CD8-positive, alpha-beta T cell (primary cell): ENCODE measurements at places on chromosomes 13 and 19. TPM values are rescaled to one million over a fixed set of nuclear protein-coding genes. Genes with fewer than 3 reads are reported as not detected.
A peak's percentile ranks its signal among the peaks of the same experiment; 100 is the strongest.

- no peak for DNase-seq
These were observed 4.3 kb downstream of the SPRED3 start for GRCh38 chr19:38392707-38393308.

DNA sequence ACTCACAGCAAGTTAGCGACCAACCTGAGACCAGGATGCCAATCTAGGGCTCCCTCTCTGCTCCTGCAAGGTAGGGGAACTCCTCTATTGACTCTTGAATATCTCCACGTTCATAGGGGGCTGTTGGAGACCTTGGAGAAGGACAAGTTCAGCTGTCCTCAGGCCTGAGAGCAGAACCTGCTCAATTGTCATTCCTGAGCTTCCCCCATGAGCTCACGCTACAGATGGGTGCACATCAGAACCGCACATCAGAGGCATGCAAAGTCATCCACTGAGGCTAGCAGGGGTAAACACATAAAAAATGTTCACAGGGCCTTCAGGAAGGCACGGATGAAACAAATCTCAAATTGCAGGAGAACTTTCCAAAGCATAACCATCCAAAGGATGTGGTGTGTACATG is 168.8 kb upstream of the ZNF507 start:
- DNase-seq = no peak

DNA sequence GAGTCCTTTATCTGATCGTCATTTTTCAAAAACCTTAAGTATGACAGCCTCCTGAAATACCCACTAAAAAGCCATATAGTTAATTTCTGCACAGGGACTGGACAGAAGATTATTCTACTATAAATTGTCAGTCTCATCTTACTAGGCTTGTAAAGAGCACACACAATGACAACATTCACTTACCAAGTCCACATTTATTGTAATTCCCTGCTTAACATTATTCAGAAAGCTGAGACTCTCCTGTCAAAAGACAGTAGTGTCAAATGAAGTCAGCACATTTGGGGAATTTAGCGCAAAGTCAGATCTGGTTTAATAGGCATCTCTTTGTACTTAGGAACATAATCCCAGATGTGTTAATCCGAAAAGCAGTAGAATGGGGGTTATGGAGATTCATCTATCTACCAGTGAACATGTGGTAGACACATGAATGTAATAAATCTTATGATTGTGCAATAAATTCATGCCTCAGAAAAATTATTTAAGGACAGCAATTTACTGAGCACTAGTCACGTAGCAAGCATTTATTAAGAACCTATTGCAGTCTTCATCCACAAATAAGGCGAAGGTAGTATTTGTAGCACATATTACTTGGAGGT is 224.6 kb upstream of the GPC6 start:
- DNase-seq = no peak

GRCh38 chr13:95420501-95420900 is 119.2 kb upstream of the ABCC4 start:
- DNase-seq = no peak

- no peak for DNase-seq
These were observed 96.9 kb downstream of the TBC1D4 start for GRCh38 chr13:75384879-75385707.

DNA sequence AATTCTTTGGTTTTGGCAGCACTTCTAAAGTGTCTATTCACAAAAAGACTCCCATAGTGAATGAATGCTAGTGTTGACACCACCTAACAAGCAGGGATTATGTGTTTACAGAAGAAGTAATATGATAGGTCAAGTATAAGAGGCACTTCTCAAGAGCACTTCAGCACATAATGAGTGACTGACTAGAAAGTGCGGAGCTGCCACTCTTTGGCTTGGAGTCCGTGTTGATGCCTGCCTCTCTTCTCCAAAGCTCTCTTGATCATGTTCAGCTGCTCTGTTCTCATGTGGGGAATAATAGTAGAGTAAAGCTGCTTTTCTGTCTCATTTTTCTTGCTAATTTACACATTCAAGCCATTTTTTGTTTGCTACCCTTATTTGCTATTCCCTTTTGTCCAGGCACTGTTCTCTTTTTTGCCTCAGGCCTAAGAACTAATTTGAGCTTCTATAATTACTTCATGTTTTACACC is 22.7 kb upstream of the MAB21L1 start:
- no peak for DNase-seq

DNA sequence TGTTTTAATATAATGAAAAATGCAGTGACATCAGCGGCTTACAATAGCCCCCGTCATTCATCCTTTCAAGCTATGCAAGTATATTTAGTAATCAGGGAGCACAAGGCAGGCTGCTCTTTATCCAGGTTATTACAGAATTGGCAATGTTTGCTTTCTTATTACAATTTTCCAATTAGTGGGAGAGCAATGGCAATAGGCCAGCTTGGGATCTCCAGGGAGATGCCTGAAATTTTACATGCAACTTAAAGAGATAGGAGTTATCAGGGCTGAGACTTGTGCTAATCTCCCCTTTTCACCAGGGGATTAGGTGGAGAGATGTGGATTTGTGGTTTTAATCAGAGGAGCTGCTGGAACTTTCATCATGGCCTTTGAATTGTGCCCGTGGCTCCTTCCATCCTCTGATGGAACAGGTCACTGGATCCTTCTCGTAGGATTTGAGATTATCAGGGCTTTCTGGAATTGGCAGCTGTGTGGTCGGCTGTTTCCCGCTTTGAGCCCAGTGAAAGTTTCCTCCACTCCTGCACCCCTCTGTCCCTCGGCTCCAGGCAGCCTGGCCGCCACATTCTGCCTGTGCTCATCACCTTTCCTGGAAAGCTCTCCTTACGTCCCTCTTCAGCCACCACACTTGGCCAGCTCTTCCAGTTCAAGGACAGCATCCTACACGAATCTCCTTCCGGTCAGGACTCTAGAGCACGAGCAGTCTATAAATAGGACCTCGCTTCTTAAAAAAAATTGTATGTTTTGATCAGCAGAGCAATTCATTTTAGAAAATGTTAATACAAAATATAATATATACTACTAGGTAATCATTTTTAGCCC is 47.0 kb downstream of the CBY2 start:
- DNase-seq = no peak

GRCh38 chr13:110911880-110912279 is 3.0 kb downstream of the ANKRD10 start:
- no peak for DNase-seq

DNA sequence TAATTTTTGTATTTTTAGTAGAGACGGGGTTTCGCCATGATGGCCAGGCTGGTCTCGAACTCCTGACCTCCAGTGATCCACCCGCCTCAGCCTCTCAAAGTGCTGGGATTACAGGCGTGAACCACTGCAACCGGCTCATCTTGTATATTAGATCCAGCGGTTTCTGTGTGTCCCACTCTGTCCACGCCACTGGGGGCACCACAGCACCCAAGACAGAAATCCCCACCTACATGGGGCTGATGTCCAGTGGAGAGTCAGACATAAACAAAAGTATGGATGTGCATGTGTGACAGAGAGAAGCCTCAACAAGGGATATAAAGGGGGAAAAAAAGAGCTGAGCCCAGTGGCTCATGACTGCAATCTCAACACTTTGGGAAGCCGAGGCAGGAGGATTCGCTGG is 65.8 kb upstream of the ADGRE5 start:
- no peak for DNase-seq

DNA sequence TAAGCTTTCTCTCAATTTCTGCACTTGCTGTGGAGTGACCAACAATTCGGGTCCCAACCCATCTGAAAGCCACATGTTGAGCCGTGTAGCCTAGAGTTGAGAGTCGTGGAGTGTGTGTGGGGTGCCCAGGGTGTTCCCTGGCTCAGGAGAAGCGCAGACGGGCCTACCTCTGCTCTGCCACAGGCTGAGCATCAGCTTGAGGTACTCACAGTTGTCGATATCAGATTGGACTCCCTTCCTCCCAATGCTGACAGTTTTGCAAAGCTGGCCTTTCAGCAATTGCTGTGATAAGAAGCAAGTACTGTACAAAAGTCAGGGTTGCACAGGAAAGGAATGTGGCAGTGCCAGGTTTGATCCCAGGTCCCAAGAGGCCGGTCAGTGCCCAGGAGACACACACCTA is 133.4 kb upstream of the SPACA7 start:
- no peak for DNase-seq

DNA sequence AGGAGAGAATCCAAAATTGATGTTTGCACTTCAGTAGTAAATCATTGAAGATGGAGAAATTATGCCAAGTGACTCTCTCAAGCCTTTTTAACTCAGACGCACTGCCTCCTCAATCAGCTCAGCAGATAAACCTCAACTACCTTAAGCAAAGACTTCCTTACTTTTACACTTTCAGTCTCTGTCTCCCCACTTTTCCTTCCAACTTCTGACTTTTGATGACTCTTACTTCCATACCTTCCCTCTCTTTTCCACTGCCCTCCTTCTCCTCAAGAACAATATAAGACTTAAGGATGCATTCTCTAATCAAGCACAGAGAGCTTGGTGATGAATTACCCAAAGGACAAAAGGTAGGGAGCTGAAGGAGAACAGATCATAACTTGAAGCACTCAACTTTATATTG is 4.8 kb upstream of the DACH1 start:
- no peak for DNase-seq

- no peak for DNase-seq
These were observed 1255.1 kb downstream of the SLITRK1 start for GRCh38 chr13:82627183-82627582.

DNA sequence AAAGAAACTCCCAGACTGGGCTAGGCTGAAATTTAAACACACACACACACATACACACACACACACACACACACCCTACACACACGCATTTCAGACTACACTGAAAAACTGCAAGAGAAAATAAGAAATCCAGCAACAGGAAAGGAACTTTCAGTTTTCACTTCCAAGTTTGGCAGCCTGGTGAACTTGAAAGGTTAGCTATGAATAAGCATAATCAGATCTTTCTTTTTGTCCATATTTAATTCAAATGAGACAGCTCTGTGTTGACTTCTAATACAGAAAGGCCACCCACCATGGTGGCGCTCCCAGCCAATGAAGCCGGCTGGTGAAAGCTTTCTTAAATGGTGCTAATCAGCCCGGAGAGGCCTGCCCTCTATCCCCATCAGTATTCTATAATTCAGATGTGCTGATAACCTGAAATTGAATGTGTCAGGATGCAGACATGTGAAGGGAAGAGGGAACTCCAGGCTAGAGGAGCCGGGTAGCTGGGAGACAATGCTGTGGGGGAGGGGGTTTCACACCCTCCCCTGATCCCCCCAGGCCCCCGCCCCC is 108.3 kb upstream of the ZNF536 start:
- no peak for DNase-seq

GRCh38 chr19:57290970-57291369 is 10.7 kb downstream of the ZNF460 start:
- no peak for DNase-seq

- DNase-seq = peak; percentile 45
These were observed 7.7 kb downstream of the KDM4B start for GRCh38 chr19:4976401-4977298.

DNA sequence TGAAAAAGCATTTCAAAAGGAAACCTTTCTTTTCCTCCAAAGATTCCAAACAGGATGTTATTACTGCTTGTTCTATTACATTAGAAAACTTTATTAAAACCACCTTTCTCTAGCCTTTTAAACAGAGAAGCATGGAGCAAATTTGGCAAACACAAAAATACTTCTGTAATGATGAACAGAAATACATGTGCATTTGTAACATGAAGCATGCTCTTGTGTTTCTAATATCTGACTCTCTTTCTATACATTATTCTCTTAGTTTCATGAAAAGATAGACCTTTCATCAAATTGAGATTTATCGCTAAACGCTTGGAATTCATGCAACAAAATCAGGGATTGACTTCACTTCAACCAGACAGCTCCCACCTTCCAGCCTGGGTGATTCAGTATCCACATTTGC is 152.8 kb upstream of the IRS2 start:
- DNase-seq = no peak

GRCh38 chr13:27372896-27373295 is 51.5 kb upstream of the GTF3A start:
- no peak for DNase-seq

GRCh38 chr19:50922317-50922853 is 11.2 kb upstream of the KLK4 start:
- peak; percentile 75 for DNase-seq

- DNase-seq = peak; percentile 67
These were observed 4.9 kb downstream of the NANOS3 start for GRCh38 chr19:13881692-13882418.

GRCh38 chr13:37338726-37339385 is 233.4 kb upstream of the CSNK1A1L start:
- no peak for DNase-seq

- peak; percentile 41 for DNase-seq
These were observed 216.2 kb downstream of the IRS2 start for GRCh38 chr13:109569958-109570711.

- DNase-seq = no peak
These were observed 533 bp upstream of the DCAF15 start for GRCh38 chr19:13951799-13952153.

- DNase-seq = no peak
These were observed 31.2 kb upstream of the ZNF536 start for GRCh38 chr19:30340771-30341561.

GRCh38 chr19:2215281-2215751 is 20.8 kb downstream of the PLEKHJ1 start:
- DNase-seq = no peak

GRCh38 chr19:16017138-16017490 is 59.2 kb upstream of the TPM4 start:
- no peak for DNase-seq

- DNase-seq = no peak
These were observed 2.7 kb downstream of the TPP2 start for GRCh38 chr13:102599426-102600012.

- DNase-seq = no peak
These were observed 53.6 kb downstream of the DGKH start for GRCh38 chr13:42101821-42102585.

- no peak for DNase-seq
These were observed 29.1 kb downstream of the TNFRSF19 start for GRCh38 chr13:23599083-23599925.

- DNase-seq = no peak
These were observed 30.1 kb upstream of the OBI1 start for GRCh38 chr13:78689011-78689410.

GRCh38 chr13:29452773-29453616 is 142.5 kb downstream of the SLC7A1 start:
- no peak for DNase-seq

GRCh38 chr19:8615024-8615423 is 4.5 kb upstream of the ADAMTS10 start:
- DNase-seq = no peak

Gene SYT3
- total RNA-seq = not detected

Gene NCCRP1
- total RNA-seq = not detected

Gene GFY
- total RNA-seq = not detected

Gene EBI3
- not detected for total RNA-seq

Gene NUP58
- 78.9 TPM for total RNA-seq

Gene TGFBR3L
- total RNA-seq = 2.7 TPM

Gene SIGLEC5
- total RNA-seq = not detected

Gene EFNB2
- total RNA-seq = 0.57 TPM

Gene USHBP1
- total RNA-seq = not detected

Gene CACNG7
- total RNA-seq = not detected

Gene KIR3DL1
- 0.16 TPM for total RNA-seq

Gene DHDH
- total RNA-seq = 1.0 TPM

Gene ZNF223
- total RNA-seq = 1.3 TPM

Gene CEACAM7
- not detected for total RNA-seq
